ENCODE measurements at places on chromosomes 11 and 22. TPM values are rescaled to one million over a fixed set of nuclear protein-coding genes. Genes with fewer than 3 reads are reported as not detected.

TCN2 gene
- total RNA-seq = 1.3 TPM

TMEM184B gene
- total RNA-seq = 22.9 TPM

HBE1 gene
- total RNA-seq = not detected

ZBTB44 gene
- 50.5 TPM for total RNA-seq

INS gene
- not detected for total RNA-seq

OR52I2 gene
- not detected for total RNA-seq

CDC42EP2 gene
- 1.4 TPM for total RNA-seq

A4GALT gene
- not detected for total RNA-seq

CLMP gene
- total RNA-seq = 0.19 TPM

LSP1 gene
- 301 TPM for total RNA-seq

NUDT22 gene
- total RNA-seq = 92.9 TPM

KLHL22 gene
- 26.5 TPM for total RNA-seq

KRTAP5-11 gene
- not detected for total RNA-seq

PGA5 gene
- total RNA-seq = not detected

CYTH4 gene
- total RNA-seq = 71.9 TPM

SPON1 gene
- 0.12 TPM for total RNA-seq

NPTXR gene
- 6.3 TPM for total RNA-seq

SLC37A2 gene
- 1.5 TPM for total RNA-seq

DGCR6 gene
- 2.9 TPM for total RNA-seq

P2RY2 gene
- not detected for total RNA-seq

SNX32 gene
- total RNA-seq = 2.2 TPM

BATF2 gene
- 0.31 TPM for total RNA-seq

KCNQ1 gene
- total RNA-seq = 11.4 TPM

FOSL1 gene
- 18.8 TPM for total RNA-seq

HOATZ gene
- not detected for total RNA-seq
